ENCODE measurements at places on chromosomes 5 and 9.

- no peak for DNase-seq
Observed at GRCh38 chr5:164809821-164810220, 1304.4 kb downstream of the MAT2B start.

DNA sequence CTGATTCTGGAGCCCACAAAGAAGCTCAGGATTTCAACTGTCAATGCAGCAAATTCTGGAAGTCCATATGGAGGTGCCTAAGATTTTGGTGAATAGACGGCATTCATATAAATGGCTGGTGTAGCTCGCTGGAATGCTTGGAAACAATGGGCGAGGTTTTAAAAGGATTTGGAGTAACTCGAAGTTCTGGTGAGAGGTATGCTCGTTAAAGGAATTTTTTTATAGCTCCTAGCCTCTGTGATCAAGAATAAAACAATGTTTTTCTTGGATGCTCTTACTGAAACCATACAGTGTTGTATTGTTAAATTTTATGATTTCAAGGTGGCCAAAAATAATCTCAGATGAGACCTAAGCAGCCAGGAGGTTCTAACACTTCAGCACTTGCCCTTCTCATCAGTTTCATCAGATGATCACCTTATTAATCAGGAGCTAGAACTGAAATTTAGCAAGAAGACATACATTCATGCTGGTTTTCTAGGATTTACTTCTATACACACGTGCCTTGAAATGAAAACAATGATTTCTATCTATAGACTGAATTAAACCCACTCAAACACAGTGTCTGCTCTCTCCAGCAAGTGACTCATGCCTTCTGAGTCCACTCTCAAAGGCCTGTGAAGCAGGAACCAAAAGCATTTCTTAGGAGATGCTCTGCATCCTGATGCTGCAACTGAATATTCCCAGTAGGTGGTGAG lies 79.2 kb downstream of the OTULIN start:
- DNase-seq: no peak

- DNase-seq: no peak
Observed at GRCh38 chr9:112233769-112234168, 58.7 kb upstream of the SUSD1 start.

GRCh38 chr5:173729079-173729765 lies 112.8 kb upstream of the BOD1 start:
- no peak for DNase-seq

DNA sequence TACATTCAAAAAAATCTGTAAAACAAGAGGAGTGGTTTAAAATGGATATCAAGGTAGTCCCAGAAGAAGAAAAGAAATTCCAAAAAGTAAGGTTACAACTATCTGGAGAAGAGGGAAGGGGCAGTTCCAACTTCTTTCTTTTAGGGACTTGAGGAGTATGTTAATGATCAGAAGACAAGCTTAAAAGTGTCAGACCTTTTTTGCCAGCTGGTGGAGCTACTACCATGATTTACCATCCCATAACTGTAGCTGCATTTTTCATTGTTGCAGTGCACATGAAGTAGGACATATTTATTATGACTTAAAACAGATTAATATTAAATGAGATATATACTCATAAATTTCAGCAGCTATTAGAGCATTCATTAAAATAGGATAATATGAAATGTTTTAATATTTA lies 158.5 kb upstream of the RGS7BP start:
- DNase-seq: no peak

GRCh38 chr5:133977858-133978257 lies 9.4 kb upstream of the C5orf15 start:
- DNase-seq: no peak
